Renal cortical epithelial cell (primary cell): ENCODE measurements at places on chromosomes 5 and 9. TPM values are rescaled to one million over a fixed set of nuclear protein-coding genes. Genes with fewer than 3 reads are reported as not detected.

CDK5RAP2 gene
- total RNA-seq: 23.4 and 47.7 TPM in 2 replicates

SLC6A18 gene
- total RNA-seq: not detected in 2 replicates

CCIN gene
- total RNA-seq: 0.55 and 1.4 TPM in 2 replicates

DNA sequence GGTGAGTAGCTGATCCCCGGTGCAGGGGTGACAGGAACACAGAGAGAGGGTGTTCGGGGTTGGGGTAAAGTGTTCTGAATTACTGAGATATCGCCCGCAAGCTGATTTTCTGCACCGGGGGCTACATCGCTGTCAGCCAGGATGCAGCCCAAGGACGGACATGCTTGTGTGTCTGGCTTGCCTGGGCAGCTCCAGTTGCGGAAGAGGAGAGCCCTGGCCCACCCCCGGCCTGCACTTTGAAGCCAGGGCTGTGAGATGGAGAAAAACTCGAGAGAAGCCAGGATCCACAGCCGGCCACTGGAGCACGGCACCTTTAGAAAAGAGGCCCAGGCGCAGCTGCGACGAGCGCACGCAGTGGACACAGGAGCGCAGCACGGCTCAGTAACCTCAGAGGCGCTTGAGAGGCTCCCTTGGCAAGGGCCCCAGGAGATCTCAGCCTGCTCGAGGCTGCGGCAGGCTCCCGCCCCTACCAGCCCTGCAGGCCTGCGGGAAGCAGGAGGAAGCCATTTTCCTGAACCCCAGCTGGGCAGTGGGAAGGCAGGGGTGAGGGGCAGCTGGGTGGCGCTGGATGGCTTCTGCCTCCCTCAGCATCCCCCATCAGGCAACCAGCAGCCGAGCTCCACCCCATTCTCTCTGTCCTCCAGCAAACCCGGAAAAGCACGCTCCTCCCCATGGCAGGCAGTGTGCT, 59.2 kb downstream of the C9orf50 start:
- no peak for DNase-seq

- DNase-seq: no peak
Observed at GRCh38 chr5:94473936-94474335, 144.5 kb downstream of the KIAA0825 start.

GRCh38 chr9:116350213-116350612, 196.6 kb downstream of the PAPPA start:
- DNase-seq: no peak

DNA sequence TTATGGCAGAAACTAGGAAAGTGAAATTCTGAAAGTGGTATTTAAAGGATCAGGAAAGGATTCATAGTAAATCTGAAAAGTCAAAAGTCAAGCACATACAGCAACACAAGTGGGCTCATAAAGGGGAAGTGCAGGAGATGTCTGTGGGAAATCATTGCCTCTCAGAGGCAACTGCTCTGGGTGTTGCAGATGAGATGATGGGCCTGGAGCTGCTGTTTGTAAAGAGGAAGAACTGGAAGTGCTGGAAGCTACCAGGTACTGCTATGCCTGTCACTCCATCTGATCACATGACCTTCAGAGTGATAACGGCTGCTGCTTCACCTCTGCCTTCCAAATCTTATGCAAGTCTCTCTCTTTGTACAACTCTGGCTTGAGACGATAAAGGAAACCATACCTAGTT, 55.9 kb downstream of the ADRB2 start:
- no peak for DNase-seq
